Stimulated activated naive CD8-positive, alpha-beta T cell treated with anti-CD3 and anti-CD28 coated beads, Interleukin-15, amount 100 ng/mL, for 72 hours (primary cell): ENCODE measurements at places on chromosomes 13 and 19.

DNA sequence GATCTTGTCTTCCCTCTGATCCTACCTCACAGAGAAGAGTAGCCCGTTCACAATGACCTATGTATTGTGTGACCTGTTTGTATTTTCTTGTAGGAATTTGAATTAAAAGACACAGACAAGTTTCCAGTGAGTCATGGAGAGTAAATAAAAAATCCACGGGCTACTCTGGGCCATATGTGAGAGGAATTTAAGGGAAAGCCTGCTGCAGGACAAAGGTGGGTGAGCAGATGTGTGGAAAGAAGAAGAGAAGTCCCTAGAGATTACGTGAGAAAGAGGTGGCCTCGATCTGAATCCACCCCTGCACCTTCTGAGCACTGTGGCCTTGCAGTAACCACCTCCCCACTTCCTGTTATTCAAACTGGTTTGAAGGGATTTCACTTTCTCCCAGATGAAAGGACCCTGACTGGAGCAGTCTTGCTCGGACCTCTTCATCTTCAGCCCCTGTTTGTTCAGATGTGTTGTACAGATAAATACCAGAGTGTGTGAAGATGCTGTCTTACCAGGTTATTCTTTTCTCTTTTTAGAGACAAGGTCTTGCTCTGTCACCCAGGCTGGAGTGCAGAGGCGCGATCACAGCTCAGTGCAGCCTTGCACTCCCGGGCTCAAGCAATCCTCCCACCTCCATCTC is 205.4 kb downstream of the PDS5B start:
- DNase-seq: peak; percentile 73

DNA sequence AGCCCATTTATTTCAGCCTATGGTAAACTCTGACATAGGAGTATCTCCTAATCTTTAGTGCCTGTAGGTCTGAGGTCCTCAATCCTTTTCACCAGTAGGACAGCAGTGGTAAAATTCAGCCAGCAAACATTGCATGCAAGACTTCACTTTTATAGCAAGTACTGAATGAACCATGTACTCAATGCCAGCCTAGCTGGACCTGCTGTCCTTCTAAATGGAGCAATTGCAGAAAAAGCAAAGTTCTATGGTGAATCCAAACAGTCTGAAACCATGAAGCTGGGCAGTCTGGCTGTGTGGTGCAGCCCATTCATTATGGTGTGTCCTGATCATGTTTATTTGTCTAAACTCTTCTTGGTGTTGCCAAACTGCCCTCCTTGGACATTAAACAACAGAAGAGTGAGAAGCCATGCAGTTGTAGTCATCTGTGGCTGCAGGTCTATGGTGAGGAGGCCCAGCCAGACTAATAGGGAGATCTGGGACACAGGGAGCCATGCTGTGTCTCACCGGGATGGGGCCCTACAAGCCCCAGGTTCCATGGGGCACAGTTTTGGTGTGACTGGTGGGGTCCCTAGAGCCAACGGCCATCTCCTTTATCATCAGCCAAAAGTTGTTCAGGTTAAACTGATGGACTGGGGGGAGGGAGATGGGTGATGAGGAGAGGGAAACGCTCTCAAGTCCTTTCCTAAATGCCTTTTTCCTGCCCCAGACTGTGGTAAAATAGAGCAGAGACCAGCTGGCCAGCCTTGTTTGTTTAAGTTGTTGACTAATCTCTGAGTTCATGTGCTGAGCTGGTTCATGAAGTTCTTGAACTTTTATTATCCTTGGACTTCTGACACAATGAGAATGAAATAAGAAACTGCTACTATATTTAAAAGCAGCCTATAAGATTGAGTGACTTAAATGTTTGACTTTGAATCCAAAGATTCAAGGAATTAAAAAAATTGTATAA is 20.6 kb upstream of the TNFSF11 start:
- no peak for DNase-seq

GRCh38 chr13:97072297-97072696 is 78.0 kb upstream of the OXGR1 start:
- DNase-seq: no peak

DNA sequence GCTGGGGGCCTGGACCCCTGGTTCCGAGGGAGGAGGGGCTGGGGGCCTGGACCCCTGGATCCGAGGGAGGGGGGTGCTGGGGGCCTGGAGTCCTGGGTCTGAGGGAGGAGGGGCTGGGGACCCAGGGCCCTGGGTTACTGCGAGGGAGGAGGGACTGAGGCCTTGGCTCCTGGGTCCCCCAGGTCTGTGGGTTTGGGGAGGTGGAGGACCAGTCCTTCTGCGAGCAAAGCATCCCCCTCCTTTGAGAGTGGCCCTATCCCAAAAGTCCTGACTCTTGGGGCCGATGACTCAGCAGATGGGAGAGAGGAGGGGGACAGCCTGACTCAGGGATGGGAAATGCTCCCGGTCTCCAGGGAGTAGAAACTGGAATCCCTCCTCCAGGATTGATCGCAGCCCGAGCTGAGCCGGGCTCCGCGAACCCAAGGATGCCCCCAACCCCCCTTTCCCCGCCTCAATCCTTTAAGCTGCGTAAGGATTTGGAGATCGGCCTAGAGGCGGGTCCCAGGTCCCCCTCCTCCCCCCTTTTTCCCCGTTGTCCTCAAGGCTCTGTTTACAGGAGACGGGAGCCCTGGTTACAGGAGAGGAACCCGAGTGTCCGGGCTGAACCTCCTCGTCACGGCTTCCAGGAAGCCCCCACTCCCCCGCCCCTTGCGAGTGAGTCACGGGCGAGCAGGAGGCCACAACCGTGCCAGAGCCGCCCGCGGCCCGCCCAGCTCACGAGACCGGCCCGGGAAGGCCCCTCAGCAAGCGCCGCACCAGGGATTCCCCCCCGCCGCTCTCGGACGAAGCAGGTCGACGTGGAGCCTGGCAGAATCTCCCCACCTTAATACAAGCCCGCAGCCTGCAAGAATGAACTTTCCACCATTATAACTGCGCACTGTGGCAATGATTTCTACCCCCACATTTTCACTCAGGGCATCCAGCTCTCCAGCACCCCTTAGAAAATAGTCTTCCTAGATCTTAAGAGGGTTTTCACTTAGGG is 3.0 kb upstream of the ZFP36 start:
- peak; percentile 95 for DNase-seq

- DNase-seq: no peak
Observed at GRCh38 chr19:31641591-31641990, 292.4 kb upstream of the TSHZ3 start.

- no peak for DNase-seq
Observed at GRCh38 chr13:109769275-109769674, 17.1 kb downstream of the IRS2 start.

DNA sequence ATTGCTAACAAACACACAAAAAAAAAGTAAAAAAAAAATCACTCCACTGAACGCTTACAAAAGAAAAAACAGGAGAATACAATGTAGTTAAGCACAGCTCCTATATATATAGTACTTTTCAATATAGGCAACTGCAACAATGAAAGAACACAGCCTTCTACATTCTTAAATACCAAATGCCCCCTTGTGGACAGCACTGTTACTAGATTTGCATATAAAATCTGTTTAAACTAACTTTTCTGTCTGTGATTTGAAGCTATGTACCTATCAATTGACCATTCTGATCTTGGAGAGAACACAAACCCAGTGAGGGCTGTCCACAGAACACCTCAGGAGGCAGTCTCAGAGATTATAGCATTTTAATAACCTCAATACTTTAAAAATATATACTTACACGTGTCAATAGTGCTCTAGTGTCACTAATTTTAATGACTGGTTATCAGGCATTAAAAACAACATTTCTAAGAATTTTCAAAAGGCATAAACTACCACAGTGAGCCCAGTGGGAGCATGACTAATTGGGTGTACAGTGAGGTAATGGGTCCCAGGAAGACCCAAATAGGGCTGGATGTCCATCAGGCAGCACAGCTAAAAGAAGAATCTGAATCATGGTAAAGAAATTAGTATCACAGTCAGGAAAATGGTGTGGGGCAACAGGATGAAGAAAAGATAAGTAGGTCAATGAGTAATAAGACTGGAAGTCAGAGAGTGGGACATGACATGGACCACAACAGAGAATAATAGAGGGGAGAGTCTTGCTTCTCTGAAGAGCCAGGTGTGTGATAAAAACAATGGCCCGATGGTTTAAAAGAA is 22.2 kb downstream of the CCDC169 start:
- no peak for DNase-seq

GRCh38 chr19:16397791-16398529 is 73.3 kb downstream of the KLF2 start:
- no peak for DNase-seq

- no peak for DNase-seq
Observed at GRCh38 chr19:51187395-51188226, 37.3 kb upstream of the CD33 start.

- DNase-seq: no peak
Observed at GRCh38 chr19:28943651-28944050, 269.3 kb downstream of the UQCRFS1 start.

GRCh38 chr19:30666301-30666803 is 294.2 kb downstream of the ZNF536 start:
- peak; percentile 29 for DNase-seq

DNA sequence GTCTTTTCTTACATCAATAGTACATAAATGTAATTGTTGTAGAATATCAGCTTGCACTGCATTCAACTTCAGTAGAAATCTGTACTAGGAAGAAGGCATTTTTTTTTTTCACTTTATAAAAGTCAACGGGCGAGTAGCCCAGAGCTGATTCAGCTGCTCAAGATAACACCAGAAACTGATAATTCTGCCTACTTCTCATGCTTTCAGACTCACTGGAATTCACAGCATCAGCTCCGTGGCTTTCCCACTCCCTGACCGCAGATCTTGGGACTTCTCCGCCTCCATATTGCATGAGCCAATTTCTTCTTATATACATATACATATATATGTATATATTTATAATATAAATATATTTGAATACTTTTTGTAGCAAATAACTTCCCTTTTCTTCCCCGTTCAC is 263.1 kb upstream of the RXFP2 start:
- no peak for DNase-seq

DNA sequence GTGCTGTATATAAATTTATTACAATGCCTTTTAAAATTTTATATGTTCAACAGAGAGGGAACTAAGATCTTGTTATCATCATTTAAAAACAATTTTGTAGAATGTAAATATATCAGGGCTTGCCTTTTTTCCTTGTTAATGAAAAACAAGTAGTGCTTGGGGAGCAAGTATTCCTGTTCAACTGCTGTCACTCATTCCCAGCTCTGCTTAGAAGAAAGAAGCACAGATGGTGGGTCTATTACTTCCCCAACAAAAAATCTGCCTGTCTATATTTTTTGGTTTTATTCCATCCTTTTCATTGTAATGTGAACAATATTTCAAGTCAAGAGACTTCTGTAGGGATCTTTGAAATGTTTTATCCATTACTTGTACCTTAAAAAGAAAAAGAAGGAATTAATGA is 503.9 kb downstream of the GPC5 start:
- DNase-seq: no peak

- DNase-seq: no peak
Observed at GRCh38 chr13:112106478-112107141, 39.7 kb downstream of the SOX1 start.

GRCh38 chr19:10112895-10113591 is 1.6 kb downstream of the P2RY11 start:
- peak; percentile 66 for DNase-seq

GRCh38 chr19:19866611-19867248 is 1.0 kb downstream of the ZNF253 start:
- peak; percentile 61 for DNase-seq

GRCh38 chr13:40517486-40518480 is 148.7 kb downstream of the FOXO1 start:
- peak; percentile 65 for DNase-seq

GRCh38 chr19:56084835-56085536 is 36.1 kb downstream of the ZNF787 start:
- DNase-seq: no peak

DNA sequence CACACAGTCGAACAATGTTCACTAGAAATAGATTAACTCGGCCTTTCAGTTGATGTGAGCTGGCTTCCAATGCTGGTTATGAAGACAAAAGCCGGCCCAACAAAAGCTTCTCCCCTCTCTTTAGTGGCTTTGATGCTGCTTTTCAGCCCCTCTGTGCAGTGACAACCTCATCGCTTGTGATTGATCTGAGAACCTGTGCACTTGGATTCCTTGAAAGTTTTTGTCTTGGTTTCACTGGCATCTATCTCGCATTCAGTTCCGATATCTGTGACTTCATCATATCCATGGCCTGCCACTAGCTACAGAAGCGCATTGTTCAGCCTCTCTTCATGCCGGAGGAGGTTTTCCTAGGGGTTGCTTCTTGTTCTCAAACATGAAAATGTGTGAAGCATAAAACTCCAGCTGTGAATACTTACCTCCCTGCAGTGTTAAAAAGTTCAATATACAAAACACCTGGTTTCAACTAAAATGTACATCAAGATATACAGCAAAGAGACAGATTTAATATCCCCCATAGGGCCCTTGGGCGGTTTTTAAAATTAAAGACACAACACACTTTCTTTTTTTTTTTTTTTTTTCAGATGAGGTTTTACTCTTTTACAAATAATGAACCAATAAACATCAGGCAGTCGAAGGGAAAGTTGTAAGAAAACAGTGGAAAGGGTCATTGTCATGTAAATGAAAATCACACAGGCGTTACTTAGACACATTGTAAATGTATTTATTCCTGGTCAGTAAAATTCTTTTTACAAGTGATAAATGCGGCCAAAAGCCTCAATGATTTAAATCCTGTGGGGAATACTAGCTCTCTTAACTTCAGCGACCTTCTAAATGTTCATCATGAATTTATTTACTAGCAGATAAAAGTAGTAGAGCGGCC is 1252.8 kb downstream of the EFNB2 start:
- no peak for DNase-seq

- DNase-seq: no peak
Observed at GRCh38 chr19:18500799-18501198, 21.1 kb downstream of the ELL start.

- no peak for DNase-seq
Observed at GRCh38 chr19:57047743-57048142, 72.0 kb upstream of the USP29 start.

GRCh38 chr13:22076658-22077057 is 405.8 kb downstream of the FGF9 start:
- peak; percentile 15 for DNase-seq

GRCh38 chr13:92303428-92303827 is 905.0 kb downstream of the GPC5 start:
- DNase-seq: no peak

- no peak for DNase-seq
Observed at GRCh38 chr13:98475522-98475921, 101.4 kb downstream of the STK24 start.

GRCh38 chr13:37406031-37406430 is 192.5 kb downstream of the POSTN start:
- DNase-seq: no peak

GRCh38 chr19:31832176-31832548 is 482.9 kb upstream of the TSHZ3 start:
- DNase-seq: no peak

- no peak for DNase-seq
Observed at GRCh38 chr13:44104197-44104490, 224.4 kb downstream of the LACC1 start.

- no peak for DNase-seq
Observed at GRCh38 chr13:113365583-113365970, 1.6 kb upstream of the GRTP1 start.

GRCh38 chr19:1650650-1651567 is 1.5 kb downstream of the TCF3 start:
- DNase-seq: peak; percentile 74

- DNase-seq: no peak
Observed at GRCh38 chr13:110766671-110767430, 53.4 kb downstream of the ING1 start.

GRCh38 chr19:55526216-55527196 is 10.4 kb downstream of the SBK2 start:
- DNase-seq: no peak

GRCh38 chr19:46744005-46744691 is 1.7 kb upstream of the FKRP start:
- no peak for DNase-seq
